ENCODE measurements at places on chromosomes 1 and 21.

DNA sequence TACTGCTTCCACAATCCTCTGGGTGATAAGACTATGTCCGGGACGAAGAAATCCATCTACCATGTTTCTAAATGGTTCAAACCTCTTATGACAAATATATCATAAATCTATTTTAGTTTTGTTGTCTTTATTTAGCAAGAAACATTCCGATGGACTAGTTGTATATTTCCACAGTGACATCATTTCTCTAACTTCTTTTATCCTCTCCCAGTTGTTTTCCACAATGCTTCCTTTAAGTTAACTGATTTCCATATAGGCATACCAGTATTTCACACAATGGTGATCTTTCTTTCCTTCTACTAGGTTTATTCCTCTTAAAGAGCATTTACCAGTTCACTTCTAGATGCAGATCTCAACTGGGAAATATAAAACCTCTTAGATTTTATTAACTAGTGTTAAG lies 44.8 kb downstream of the USP1 start:
- DNase-seq = no peak

DNA sequence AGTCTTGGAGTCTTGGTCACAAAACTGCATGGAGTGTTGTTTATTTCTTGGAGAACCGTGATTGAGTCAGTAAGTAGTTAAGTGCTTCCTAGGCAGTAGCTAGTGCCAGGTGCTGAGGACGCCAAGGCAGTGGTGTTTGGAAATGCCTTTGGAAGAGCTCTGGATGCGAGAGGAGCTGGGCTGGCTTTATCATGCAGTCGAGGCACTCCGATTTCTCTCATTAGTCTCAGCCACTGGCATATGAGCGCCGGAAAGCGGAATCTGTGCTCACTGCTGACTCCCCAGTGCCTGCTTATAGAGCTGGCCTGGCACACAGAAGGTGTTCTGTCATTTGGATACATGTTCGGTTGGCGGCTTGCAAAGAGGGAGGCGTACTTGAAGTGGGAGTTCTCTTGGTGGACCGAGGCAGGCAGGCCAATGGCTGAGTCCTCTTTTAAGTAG lies 3.6 kb downstream of the TENT5C start:
- DNase-seq = no peak

DNA sequence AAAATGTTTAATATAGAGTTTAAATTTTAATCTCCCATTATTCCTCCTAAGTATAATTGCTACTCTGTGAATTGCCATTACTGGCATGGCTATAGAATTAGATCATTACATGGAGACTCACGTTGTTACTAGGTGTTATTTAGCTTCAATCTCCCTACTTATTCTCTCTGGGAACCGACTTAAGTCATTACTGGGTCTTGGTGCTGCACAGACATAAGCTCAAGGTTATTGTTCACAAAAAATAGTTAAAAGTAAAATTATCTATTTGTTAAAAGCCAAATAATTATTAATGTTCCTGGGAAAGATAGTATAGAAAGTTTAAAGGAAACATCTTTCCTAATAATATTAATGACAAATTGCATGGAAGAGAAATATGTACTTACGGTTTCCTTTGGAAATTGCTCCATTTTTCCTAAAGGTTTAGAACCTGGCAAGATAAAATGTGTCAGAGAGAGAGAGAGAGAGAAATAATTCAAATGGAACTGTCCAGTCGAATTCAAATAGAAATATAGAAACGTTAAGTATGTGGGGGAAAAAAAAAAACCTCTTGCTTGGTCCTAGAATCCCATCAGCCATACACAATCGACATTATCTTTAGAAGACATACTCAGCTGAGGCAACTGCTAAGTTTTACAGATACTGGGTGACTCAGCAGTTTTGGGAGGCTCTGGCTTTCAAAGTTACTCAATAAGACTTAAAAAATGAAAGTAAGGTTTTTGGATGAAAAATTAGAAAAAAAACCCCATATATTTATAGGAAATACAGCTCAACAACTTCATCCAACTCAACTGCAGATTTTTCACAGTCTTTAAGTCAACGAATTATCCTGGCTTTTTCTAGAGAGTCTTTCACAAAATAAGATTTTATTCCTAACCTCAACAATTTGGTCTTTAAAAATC lies at the start of gene SPTA1:
Gene SPTA1, minus strand, starts transcription at position 605 of the 899 bp plus-strand sequence. Its CDS starts 198 bp downstream, at position 407.
- DNase-seq = no peak

DNA sequence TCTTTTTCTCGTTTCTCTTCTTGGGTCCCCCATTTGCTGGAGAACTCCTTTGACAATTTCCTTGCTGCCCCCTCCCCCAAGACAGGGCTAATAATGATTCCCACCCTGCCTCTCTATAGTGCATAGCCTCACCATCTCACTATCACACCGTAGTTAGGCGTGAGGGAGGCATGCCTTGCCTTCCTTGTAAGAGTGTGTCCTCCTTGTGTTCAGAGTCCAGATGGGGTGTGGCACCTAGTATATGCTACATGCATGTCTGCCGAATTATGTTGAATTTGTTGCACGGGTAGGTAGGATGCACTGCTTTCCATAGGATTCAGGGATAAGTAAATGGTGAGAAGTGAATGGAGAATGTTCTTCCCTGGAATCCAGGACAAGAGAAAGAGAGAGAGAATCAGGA lies 219.4 kb downstream of the TNR start:
- no peak for DNase-seq

DNA sequence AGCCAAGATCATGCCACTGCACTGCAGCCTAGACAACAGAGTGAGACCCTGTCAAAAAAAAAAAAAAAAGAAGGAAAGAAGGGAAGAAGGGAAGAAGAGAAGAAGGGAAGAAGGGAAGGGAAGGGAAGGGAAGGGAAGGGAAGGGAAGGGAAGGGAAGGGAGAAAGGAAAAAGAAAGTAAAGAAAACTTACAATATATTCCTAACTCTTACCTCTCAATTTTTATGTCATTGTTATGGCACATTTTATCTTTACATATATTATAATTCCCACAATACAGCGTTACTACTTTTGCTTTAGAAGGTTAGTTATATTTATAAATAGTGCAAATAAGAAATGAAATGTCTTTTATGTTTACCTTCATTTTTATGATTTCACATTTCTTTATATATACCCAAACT lies 358.7 kb downstream of the HHIPL2 start:
- no peak for DNase-seq

DNA sequence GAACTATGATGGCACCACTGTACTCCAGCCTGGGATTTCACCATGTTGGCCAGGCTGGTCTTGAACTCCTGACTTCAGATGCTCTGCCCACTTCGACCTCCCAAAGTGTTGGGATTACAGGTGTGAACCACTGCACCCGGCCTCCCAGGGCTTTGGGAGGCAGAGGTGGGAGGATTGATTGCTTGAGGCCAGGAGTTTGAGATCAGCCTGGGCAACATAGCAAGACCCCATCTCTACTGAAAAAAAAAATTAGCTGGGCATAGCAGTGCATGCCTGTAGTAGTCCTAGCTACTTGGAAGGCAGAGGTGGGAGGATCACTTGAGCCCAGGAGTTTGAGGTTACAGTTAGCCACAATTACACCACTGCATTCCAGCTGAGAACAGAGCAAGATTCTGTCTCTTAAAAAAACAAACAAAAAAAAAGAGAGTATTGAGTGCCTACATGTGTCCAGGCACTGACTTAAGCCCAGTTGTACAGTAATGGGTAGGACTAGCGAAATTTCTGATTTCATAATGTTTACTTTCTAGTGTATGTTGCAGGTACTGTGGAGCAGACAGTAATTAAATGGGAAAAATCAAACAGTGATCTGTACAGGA lies 4.2 kb downstream of the MANEAL start:
- no peak for DNase-seq

GRCh38 chr1:86389307-86389706 lies 6.8 kb downstream of the ODF2L start:
- DNase-seq = no peak

DNA sequence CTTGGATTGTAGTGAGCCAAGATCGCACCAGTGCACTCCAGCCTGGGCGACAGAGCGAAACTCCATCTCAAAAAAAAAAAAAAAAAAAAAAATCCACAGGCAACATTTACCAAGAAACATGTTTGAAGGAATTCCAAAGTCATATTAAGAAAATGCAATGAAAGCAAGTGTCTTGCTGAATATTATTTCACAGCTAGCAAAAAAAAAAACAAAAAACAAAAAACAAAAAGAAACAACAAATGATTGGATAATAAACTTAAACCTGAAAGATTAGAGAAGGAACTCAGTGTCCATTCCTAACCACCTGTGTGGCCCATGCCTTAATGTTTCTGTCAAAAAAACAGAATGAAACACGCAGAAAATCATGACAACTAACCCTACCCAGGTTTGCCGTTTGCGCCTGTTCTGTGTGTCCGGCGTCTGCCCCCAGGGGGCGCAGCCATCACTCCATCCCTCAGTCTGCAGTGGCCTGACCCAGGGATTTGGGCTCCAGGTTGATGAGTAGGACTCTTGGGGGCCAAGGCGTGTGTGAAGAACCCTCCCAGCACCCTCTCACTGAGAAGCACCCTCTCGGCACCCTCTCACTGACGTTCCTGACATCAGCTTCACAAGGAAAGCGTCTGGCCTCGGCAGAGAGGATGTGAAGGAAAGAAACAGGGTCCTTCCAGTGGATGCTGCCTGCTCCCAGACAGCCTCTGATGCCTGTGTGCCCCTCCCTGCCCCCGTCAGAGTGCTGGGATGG lies 19.2 kb upstream of the PTTG1IP start:
- peak; percentile 51 for DNase-seq

DNA sequence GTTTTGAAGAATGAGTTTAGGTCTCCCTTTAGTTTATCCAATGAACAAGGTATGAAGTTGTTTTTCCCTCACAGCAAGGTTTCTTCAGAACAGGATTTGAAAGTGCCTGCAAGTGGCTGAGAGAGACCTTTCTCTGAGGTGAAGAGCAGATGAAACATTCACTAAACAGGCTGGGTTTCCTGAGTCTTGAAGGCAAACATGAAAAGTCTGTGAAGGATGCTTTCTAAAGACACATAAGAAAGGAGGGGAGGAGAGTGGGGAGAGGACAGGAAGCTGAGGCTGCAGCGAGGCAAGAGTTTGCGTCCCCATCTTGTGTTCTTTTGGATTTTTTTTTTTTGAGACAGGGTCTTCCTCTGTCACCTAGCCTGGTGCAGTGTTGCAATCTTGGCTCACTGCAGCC lies 95.7 kb upstream of the SIM2 start:
- DNase-seq = peak; percentile 57

- DNase-seq = no peak
Measured at GRCh38 chr1:44594353-44594752, 79.9 kb downstream of the TMEM53 start.

DNA sequence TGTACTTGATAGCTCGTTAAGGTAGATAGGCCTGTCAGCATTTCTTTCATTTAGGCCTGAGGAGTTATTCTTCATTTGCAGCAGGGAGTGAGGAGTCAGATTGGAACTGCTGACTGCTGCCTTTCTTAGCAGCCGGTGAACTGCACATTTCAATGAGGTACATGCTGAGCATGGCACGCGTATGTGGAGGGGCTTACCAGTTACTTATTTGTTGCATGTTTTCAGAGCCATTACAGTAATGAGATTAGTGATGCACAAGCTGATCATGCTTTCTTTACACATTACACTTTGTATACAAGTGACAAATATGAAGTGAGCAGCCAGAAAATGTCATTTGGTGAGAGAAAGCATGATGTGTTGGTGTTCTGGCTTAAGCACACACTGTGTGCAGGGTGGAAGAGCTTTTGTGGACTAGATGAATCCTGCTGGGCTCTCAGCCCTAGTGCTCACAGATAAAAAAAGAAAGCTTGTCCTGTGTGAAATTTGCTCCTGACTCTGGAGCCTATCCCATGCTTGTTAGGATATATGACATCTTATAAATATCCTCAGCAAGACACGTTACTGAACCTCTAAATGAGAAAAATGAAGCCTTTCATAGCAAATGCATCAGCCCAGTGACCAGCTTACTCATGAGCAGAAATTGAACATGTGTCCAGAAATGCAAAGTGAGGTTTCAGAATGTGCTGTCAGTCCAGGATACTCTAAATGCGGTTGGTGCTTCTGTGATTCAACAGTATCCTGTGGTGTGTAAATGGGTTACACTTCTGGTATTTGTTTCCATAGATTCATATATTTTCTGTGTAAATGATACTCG lies 574.7 kb upstream of the ADGRL2 start:
- DNase-seq = no peak

- no peak for DNase-seq
Measured at GRCh38 chr1:184889166-184889565, 85.1 kb downstream of the NIBAN1 start.

DNA sequence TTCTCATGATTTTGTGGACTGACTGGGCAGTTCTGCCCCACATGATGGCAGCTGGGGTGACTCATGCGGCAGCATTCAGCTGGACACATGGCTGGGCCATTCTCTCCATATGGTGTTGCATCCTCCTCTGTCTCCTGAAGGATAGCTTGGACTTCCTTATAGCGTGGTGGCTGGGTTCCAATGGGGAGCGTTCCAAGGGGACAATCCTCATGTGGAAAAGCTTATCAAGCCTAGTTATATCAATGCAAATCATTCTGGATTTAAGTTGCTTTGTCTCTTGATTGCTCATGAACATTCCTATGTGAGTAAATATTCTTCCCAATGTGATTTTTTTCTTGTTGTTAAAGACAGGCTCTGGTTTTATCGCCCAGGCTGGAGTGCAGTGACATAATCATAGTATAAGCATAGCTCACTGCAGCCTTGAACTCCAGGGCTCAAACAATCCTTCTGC lies 13.2 kb upstream of the SLC2A1 start:
- no peak for DNase-seq

- no peak for DNase-seq
Measured at GRCh38 chr1:193944454-193944853, 758.0 kb upstream of the B3GALT2 start.

DNA sequence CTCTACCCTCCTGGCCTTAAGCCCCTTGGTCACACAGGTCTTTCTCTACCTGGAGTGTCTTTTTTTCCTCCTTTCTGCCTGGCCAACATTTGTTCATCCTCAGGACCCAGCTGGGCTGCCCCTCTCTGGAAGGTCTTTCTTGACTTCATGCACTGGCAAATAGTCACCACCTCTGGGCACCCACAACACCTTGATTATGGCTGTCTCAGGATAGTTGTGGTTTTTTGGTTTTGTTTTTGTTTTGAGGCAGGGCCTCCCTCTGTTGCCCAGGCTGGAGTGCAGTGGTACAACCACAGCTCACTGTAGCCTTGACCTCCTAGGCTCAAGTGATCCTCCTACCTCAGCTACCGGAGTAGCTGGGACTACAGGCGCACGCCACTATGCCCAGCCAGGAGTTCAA lies 10.8 kb downstream of the RPS6KA1 start:
- no peak for DNase-seq

- DNase-seq = no peak
Measured at GRCh38 chr1:164689672-164690511, 130.9 kb downstream of the PBX1 start.

- DNase-seq = no peak
Measured at GRCh38 chr1:1287288-1288110, 7.3 kb downstream of the SCNN1D start.

Measured in Jurkat, Clone E6-1 (cell line).